ENCODE measurements at places on chromosomes 4 and X.

GRCh38 chr4:18536428-18536827, 514.9 kb upstream of the LCORL start:
- no peak for DNase-seq

DNA sequence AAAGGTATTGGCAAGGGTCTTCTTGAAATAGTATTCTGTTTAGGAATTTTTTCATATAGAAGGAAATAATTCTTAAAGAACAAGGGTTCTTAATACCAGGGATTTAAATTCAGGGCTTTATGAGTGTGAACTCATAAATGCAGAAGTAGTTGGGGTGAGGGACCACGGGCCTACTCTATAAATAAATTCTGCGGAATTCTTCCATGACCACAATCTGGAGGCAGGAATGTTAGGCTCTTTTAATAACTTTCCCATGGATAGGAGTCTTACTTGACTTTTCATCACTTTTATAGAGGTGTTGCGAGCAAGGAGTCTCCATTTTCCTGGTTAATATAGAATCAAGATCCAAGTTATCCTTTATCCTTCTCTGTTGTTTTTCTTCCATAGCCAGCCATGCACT, 76.7 kb upstream of the SLC4A4 start:
- DNase-seq, result peak; percentile 68

GRCh38 chr4:8095956-8096689, 62.5 kb downstream of the ABLIM2 start:
- no peak for DNase-seq

DNA sequence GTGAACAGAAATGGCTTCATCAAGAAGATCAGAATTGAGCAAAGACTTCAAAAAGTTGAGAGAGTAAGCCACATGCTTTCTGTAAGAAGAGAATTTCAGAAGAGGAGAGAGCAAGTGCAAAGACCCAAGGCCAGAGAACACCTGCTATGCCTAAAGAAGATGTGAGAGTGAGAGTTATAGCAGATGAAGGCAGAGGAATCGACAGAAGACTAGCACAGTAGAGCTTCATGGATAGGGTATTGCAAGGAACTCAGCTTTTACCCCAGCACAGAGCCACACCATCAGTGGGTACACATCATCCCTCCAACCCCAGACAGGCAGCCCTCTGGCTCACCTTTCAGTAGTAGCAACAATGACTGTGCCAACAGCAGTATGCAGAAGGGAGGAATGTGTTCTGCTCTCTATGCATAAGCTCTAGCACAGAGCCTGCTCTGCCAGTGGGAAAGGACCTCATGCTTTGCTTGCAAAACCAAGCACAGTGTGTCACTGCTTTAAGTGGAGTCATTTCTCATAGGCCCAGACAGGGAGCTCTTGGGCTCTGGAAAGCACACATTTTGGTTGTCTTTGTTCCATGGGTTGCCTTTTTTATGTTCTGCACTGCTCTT, 318.6 kb downstream of the NAF1 start:
- DNase-seq, result no peak

GRCh38 chr4:184355111-184355604, 119.2 kb downstream of the IRF2 start:
- peak; percentile 86 for DNase-seq

DNA sequence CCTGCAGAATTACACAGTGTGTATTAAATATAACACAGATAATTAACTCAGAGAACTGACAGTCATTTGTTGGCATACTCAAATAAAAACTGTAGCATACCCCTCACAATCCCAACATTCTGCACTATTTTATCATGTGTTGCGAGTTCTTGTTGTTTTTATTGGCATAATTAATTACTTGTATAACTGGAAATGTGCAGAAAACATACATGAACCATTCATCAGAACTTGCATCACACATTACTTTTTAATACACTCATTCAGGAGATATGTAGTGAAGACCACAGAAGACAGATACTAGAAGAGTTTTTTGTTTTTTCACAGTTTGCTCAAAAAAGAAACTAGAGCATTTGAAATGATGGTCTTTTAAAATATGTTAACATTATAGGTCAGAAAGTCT, 74.6 kb upstream of the NEIL3 start:
- peak; percentile 75 for DNase-seq

DNA sequence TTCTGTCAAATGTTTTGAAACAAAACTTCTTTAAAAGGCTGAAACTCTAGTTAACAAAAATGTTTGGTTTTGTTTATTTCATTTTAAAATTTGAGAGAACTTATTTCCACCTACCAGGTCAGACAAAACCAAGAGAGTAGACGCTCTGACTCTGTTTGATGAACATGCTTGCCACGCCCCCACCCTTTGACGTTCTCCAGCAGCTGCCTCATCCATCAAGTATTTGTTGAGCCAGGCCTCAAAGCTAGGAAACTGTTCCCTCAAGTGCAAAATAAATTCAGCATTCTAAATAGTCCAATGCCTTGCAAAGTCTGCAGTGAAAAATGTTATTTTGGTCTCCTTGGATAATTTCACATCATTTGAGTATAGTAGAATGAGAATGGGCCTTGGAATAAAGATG, 121.6 kb downstream of the GUCY2F start:
- DNase-seq, result no peak

All from AG10803 (cell line).